GM06990 (cell line): ENCODE measurements at places on chromosomes 6 and 20.

DNA sequence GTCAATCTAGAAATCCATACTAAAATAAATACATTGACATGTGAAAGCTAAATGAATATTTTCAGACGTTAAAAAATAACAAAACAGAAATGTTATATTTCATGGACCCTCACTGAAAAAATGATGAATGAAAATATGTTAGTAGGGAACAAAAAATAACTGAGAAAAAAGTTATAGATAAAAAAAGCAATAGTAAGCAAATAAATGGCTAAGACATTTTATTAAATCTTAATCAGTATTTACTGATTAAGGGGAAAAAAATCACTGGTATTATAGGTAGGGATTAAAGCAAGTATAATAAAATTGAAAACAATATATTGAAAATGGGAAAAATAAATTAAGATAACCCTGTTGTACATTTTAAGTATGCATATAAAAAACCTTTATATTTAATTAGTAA is 468.1 kb upstream of the MANEA start:
- no peak for DNase-seq

DNA sequence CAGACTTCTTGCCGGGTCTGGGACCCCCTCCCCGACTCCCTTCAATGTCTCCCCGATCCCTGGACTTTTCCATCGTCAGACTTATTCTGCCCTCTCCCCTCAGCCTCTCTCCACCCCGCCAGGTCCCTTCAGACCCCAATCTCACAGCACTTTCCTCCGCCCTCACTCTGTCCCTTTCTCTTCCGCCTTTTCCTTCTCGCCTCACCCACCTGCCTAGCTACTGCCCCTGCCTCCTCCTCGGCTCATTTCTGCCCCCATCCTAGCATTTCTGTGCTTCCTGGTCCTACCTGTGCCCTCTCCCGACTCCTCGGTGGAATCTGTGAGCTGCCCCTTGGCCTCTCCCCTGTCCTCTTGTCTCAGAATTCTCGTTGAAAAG is 616 bp downstream of the CHMP4B start:
- no peak for DNase-seq

- no peak for DNase-seq
Measured at GRCh38 chr20:15163632-15164031, 826.2 kb upstream of the FLRT3 start.

DNA sequence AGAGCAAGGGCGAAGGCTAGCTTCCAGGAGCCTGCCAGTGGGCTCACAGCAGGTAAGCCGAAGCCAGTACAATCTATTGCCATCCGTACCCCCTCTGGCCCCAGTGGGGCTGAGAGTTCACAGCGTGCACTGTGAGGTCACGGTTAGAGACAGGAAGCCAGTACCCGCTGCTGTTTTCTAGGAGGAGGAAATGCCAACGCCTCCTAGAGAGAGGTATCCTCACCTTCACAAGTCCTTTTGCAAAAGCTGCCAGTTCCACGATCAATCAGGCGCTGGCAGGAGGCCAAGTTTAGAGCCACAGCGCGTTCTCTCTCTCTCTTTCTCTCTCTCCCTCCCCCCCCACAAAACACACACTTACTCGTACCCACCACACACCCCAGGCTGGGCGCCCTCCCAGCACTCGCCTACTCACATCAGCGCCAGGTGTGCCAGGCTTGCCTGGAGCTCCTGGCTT is 22.5 kb downstream of the COL9A1 start:
- DNase-seq, result no peak
